ENCODE measurements at places on chromosomes 5 and 9.

DNA sequence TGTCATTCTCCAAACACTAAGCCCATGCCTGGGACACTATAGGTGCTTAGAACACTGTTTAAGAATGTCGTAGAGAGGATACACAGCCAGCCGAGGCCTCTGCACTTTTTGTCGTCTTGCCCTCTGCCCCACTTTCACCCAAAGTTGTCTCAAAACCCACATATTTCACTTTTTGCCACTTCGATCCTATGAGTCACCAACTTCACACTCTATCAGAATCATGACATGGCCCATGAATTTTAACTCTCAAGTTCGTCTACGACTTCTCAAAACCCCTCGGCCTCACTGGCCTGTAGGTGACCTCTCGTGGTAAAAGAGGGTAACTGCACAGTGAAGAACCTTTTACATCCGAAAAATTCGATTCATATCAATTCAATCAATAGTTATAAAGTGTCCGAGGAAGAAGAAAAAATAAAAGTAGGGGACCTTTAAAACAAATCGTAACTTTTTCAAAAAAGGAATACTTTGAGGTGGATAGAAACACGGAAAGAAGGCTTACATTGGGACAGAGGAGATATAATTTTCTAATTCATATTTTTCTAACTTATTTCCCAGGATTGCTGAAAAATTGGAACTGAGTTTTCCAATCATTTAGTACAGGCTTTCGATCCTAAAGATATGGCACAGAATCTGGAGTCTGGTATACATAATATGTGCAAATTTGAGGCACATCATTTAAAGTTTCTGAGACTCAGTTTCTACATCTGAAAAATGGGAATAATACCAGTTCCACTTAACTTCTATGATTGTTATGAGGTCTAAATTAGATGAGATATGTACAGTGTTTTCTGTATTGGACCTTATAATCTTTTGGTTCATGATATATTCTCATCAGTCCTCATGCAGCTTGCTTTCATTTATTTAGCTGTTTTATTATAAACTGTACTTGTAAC lies 122.6 kb downstream of the APBA1 start:
- no peak for DNase-seq

GRCh38 chr5:123814801-123815470 lies 303.0 kb downstream of the CSNK1G3 start:
- DNase-seq, result no peak

- DNase-seq, result no peak
These were observed 160.2 kb upstream of the TBCA start for GRCh38 chr5:77936365-77936693.

- no peak for DNase-seq
These were observed 133.6 kb downstream of the SIL1 start for GRCh38 chr5:139064613-139065012.

GRCh38 chr9:103867886-103868285 lies 226.2 kb upstream of the SMC2 start:
- DNase-seq, result no peak

- DNase-seq, result no peak
These were observed 211.9 kb upstream of the IRX4 start for GRCh38 chr5:2094616-2094995.

- no peak for DNase-seq
These were observed 30.3 kb upstream of the GRXCR2 start for GRCh38 chr5:145903113-145903512.

DNA sequence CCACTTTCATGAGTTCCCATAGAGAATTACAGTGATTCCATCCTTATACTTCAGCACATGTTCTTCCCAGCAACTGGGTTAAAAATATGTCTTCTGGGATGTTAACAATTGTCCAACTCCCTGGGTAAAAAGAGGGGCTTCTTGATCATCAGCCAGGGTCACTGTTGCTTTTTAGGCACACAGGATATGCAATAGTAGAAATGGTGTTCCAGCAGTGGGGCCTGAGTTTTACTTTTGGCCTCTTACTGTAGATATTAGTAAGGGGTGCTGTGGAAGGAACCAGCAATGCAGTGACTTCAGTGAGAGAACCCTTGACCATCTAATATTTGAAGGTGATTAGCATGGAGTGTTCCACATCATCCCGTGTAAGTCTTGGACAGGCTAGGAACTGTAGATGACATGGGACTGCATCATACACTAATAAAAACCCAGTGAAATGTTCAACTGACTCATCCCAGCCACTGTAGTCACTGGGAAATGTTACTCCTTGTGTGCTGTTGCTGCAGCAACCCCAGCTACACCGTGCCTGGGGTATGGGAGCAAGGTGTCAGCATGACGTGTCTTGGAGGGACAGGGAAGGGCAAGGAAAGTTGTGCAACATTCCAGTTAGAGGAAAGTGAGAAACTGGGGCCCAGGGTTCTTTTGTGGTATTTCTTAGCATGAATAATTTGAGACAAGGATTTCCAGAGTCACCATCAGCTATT lies 610.9 kb downstream of the RAB3C start:
- DNase-seq, result no peak

- no peak for DNase-seq
These were observed 36.2 kb upstream of the GABRP start for GRCh38 chr5:170747357-170747756.

- DNase-seq, result no peak
These were observed 5.5 kb downstream of the NR3C1 start for GRCh38 chr5:143398053-143398355.

GRCh38 chr5:39176759-39177630 lies 42.4 kb downstream of the FYB1 start:
- no peak for DNase-seq

DNA sequence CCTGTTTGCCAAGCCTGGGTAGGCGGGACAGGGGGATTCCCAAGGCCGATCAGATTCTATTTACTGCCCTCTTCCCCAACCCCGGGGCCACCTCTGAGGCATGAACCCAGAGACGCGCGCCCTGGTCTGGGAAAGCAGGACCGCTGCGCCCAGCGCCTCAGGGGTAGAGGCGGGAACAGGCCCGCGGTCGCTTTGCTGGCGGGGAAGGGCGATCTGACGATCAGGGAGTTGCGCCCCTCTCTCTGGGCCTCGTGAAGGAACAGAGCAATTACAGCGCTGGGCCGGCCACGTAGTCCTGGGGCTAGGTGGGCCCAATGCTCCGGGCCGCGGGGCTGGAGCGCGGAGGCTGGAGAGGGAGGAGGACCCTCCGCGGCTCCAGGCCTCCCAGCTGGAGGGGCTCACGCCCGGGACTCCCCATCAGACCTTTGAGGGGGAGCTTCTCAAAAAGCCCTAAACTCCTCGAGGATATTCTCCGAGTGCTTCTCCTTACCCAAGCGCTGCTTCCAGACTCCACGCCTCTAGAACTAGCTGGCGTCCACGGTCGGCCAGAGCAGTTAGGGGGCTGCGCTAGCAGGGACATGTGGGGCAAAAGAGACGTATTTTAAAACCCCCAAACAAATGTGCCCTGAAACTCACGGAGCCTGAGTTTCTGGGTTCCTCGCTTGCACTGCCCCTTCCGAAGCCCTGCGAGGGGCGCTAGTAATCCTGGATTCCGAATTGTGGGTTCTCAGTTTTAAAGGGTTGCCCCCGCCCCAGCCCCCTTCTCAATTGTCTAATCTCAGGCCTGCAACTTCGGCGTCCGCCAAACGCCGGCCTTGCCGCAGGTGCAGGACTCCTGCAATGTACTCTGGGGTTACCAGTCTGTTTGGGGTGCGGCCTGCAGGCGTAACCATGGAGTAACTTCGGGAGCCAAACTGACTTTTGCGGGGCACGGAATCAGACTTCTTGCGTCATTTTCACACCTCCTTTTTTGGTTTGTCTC lies 57.6 kb downstream of the TMEM174 start:
- DNase-seq, result no peak

All from 8988T (cell line).